ENCODE measurements at places on chromosomes 6 and 20.

DNA sequence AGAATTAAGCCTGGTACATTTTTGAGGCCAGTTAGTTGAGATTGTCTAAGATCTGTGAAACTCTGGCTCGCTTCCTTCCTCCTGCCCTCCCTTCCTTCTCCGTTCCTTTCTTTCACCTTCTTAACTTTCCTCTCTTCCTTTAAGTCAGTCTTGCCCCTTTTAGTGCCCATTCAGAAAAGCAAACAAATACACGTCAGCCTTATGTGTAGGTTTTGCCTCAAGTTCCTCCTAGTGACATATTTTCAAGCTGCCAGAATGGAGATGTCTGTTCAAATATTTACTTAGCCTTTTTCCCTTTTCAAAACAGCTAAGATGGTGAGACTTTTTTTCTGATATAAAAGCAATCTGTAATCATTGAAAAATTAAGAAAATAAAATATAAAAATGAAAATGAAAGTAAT lies 178.4 kb downstream of the FARS2 start:
- DNase-seq, result no peak

GRCh38 chr6:13565921-13566320 lies 8.5 kb upstream of the SIRT5 start:
- DNase-seq, result no peak

DNA sequence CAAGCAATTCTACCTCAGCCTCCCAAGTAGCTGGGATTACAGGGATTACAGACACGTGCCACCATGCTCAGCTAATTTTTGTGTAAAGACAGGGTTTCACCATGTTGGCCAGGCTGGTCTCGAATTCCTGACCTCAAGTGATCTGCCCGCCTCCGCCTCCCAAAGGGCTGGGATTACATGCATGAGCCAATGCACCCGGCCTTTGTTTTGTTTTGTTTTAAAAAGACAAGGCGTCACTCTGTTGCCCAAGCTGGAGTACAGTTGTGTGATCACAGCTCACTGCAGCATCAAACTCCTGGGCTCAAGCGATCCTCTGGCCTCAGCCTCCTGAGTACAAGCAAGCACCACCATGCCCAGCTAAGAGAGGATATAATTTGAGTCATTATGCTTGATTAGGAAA lies 5.4 kb downstream of the SERINC3 start:
- no peak for DNase-seq

GRCh38 chr20:24587384-24588046 lies 118.1 kb downstream of the SYNDIG1 start:
- DNase-seq, result peak; percentile 19

GRCh38 chr20:20274821-20275220 lies 93.1 kb upstream of the INSM1 start:
- DNase-seq, result no peak

GRCh38 chr20:39706184-39706663 lies 744.1 kb downstream of the DHX35 start:
- peak; percentile 69 for DNase-seq

- no peak for DNase-seq
Measured at GRCh38 chr20:34566978-34567891, 8.7 kb downstream of the MAP1LC3A start.

DNA sequence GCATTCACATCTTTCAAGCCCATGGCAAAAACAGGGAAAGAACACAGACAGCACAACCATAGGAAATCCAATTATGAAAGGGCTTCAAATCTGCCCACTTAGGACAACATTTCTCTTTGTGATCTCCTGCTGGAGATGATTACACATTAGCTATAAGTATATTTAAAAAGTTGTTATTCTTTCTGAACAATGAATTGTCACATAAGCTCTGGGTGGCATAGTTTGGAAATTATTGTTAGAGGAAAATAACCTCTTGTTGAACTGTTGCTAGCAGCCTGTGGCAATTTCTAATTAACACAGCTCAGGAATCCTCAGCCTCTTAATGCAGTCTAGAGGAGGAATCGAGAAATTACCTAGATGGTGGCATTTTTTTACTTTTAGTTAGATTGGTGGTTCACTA lies 54.9 kb downstream of the BCAS1 start:
- DNase-seq, result no peak

DNA sequence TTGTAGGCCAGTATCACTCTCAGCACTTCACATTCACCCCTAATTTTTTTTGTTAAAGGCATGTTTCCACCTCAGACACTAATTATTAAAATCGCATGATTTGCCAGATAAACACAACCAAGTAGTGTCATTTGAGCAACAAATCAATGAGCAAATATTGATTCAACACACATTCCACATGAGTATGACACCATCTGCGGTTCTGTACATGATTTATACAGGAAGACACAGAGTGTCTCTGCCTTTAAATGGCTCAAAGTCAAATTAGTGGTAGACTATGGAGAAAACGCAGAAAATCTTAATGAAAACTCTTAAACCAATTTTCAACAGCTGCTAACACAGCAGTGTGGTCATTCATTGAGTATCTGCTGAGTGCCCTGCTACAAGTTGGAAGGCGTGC lies 300.2 kb downstream of the SOX4 start:
- DNase-seq, result no peak

DNA sequence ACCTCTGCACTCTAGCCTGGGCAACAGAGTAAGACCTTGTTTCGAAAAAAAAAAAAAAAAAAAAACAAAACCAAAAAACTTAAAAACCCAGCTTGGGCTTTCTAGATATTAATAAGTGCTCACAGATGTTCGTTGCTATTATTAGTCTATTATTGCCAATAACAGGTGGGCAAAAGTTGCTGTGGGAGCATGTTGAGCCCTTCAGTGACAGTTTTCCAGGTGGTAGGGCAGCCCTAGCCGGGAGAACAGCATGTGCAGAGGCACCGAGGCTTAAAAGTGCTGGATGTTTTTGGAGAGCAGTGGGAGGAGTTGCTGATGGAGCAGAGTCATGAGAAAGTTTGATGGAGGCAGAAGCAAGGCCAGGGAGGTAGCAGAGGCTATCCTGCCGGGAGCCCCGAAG lies 4.4 kb downstream of the PPP1R16B start:
- no peak for DNase-seq

GRCh38 chr6:157029980-157030690 lies 253.0 kb downstream of the ARID1B start:
- no peak for DNase-seq

- DNase-seq, result no peak
Measured at GRCh38 chr6:105952772-105953690, 133.1 kb upstream of the PRDM1 start.

DNA sequence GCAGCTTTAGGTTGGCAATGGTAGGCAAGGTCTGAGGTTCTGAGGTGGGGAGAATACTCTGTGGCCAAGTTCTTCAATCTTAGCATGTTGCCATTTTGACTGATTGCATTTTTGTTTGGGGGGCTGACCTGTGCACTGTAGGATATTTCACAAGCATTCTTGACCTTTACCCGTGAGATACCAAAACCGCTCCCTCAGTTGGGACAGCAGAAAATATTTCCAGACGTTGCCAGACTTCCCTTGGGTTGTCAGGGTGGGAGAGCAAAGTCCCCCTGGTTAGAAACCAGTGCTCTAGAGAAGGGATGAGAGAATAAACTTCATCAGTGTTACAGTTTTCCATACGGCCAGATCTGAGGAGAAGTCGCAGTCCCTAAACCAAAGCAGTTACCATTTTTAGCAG lies 279.6 kb downstream of the TFAP2B start:
- no peak for DNase-seq

DNA sequence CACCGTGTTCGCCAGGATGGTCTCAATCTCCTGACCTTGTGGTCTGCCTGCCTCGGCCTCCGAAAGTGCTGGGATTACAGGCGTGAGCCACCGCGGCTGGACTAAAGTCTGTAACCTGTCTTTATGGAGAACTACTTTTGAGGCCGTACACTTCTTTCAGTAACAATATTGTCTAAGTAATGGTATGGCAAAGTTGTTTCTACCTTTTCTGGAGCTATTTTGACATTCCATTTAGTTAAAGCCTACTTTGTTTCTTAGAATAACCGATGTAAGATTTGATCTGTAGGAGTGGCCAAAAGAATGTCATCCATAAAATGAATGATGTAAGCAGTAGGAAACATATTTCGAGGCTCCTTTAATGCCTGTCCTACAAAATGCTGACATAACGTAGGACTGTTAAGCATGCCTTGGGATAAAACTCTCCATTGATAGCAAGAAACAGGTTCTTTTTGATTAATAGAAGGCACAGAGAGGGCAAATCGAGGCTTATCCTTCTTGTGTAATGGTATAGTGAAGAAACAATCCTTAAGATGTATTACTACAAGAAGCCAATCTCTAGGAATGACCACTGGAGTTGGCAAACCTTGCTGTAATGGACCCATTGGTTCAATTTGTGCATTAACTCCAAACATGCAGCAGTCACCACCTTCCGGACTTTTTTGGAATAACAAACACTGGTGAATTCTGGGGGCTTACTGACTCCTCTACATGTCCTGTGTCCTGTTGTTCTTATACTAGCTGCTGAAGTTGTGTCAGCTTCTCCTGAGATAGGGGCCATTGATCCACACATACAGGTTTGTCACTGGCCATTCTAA lies 35.9 kb downstream of the HLA-DRA start:
- DNase-seq, result no peak

DNA sequence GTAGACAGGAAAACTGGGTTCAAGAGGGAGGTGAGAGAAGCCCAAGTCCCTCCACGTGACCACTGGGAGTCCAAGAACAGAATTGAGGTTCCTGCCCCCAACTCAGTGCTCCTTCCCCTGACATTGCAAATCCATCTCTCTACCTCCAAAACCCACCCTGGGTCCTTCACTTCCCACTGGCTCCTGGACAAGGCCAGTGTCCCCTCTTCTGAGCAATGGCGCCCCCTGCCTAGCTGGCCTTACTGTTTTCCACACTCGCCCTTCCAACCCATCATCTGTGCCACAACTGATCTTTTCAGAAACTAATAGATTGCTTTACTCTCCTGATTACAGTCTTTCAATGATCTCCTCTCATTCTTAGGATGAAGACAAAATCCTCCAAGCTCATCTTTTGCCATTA lies 200.3 kb downstream of the ANKRD60 start:
- no peak for DNase-seq
